ENCODE measurements at places on chromosomes 13 and 19.

DNA sequence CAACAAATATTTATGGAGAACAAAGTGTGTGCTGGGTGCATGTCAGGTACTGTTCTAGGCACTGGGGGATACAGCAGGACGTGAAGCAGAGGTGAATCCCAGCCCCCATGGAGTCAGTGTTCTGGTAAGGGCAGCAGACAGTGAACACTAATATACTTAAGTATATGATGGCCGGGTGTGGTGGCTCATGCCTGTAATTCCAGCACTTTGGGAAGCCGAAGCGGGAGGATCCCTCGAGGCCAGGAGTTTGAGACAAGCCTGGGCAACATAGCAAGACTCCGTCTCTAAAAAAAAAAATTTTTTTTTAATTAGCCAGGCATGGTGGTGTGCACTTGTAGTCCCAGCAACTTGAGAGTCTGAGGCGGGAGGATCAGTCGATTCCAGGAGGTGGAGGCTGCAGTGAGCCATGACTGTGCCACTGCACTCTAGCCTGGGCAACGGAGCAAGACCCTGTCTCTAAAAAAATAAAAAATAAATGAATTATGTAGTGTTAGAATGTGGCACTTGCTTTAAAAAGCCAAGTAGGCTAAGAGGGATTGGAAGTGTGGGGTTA, 22.6 kb downstream of the CHST8 start:
- DNase-seq = no peak

DNA sequence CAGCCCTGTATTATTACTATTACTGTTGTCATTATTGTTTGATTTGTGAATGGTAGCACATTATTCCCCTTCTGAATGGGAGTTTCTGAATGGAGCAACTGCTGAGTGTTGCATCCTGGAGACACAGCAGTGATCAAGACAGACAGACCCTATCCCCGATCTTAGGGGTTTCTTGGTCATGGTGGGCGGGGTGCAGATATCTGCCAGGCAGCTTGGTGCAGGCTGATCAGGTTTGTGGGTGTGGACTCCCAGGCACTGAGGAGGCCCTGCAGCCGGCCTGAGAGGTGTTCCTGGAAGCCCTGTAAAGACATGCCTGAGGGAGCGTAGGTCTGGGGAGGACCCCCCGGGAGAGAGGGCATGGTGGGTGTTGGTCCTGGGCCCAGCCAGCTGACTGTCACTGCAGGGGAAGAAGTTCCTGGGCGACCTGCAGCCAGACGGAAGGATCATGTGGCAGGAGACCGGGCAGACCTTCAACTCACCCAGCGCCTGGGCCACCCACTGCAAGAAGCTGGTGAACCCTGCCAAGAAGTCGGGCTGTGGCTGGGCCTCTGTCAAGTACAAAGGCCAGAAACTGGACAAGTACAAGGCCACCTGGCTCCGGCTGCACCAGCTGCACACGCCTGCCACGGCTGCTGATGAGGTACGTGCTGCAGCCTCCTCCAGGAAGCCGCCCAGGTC, 2.1 kb downstream of the MPND start:
- DNase-seq = no peak

DNA sequence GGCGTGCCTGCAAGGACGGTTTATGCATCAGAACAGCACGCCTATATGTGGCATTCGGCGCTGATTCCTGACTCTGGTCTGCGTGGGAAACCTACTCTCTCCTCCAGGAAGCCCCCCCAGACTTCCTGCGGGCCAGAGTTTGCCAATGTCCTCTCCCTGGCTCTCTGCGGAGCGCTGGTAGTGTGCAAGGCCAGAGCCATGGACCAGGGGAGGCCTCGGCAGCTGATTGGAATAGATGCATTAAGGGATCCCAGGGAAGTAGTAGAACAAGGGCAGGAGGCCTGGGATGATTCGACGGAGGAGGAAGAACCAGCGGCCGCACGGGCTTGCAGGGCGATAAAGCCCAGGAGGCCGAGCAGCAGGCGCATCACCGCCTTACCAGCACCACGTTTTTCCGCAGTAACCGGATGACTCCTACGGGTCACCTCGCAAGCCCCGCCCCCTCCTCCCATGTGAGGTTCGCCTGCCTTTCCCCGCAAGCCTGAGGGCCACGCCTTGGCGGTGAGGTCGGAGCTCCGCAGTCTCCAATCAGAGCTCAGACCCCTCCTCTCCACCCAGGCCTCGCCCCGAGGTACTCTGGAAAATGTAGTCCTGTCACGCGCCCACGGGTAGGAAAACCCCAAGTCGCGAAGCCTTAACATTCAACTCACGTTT, 5.0 kb downstream of the CLEC11A start:
- peak; percentile 90 for DNase-seq

DNA sequence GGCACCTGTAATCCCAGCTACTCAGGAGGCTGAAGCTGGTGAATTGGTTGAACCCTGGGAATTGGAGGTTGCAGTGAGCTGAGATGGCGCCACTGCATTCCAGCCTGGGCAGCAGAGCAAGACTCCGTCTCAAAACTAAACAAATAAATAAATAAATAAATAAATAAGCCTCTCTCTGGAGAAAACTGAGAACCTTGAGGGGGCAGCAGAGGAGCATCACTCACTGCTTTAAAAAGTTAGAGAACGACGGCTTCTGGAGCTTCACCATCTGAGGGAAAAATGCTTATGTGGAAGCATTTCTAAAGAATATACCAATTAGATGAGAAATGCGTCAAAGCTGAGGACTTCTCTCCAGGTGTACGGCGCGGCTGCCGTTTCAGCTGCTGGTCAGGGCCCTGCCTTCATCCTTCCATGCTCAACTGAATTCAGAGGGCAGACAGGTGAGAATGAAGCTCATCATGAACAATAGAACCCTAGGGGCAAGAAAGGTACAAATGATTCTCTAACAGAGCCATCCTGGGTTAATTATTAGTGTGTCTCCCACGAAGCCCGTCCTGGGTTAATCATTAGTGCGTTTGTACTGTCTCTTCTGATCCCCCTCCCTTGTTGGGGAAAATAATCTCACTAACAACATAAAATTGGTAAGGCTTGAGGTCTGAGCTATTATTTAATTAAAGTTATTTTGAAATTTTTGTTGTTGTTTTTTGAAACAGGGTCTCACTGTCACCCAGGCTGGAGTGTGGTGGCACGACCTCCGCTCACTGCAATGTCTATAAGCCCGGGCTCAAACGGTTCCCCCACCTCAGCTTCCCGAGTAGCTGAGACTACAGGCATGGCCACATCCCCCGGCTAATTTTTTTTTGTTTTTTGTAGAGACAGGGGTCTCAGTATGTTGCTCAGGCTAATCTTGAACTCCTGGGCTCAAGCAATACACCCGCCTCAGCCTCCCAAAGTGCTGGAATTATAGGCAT, 80.1 kb downstream of the IPO5 start:
- DNase-seq = no peak

- DNase-seq = no peak
These were observed 651 bp downstream of the OXGR1 start for GRCh38 chr13:96993634-96994016.

DNA sequence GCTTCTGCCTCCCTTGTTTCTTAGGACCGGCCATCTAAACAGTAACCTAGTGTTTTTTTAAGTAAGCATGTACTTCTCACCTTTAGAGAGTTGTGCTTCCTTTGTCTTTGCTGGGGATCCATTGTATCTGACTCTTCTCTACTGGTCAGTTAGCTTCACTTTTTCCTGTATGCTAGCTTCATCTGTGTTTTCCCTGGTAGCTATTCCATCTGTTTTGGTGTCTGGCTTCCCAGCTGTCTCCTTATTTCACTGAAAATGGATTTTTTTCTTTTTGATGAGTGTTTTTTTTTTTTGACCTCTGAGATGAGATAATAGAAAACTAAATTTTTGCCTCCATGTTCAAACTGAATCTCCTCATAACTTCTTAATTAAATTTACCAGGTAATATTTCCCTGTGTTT, 637.0 kb upstream of the SLC10A2 start:
- no peak for DNase-seq

DNA sequence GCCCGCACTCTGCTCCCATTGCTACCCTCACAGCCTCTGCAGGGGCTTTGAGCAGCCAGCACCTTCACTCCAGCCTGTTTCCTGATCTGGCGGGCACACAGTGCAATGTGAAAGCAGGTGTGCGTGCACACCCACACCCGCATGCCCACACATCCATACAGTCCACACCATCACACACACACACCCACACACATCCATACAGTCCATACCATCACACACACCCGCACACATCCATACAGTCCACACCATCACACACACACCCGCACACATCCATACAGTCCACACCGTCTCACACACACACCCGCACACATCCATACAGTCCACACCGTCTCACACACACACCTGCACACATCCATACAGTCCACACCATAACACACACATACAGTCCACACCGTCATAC, 28.0 kb downstream of the PIAS4 start:
- no peak for DNase-seq

Measured in T-helper 2 cell treated with Interferon-gamma antibody and Interleukin-4, amounts not matched to agents 5 μg/mL and 100 μg/mL, for 36 hours (primary cell).